ENCODE measurements at places on chromosomes 1 and 21.

- no peak for DNase-seq
These were observed 89.2 kb upstream of the POU3F1 start for GRCh38 chr1:38135625-38136414.

DNA sequence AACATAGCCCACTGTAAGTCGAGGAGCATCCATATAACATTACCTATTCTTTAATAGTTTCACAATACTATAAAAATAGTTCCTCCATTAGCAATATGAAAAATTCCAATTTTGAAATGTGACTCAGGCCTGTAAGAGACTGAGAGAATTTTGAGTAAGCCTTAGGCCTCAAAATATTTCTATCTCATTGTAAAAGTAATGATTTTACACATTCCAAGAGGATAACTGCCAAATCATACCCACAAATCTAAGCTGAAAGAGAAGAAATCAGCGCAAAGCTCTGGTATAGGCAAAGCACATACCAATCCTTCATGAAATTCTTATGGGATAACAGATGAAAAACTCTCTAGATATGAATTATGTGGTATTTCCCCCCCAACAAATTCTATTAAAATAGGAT is 144.1 kb downstream of the CDC42BPA start:
- DNase-seq = no peak

DNA sequence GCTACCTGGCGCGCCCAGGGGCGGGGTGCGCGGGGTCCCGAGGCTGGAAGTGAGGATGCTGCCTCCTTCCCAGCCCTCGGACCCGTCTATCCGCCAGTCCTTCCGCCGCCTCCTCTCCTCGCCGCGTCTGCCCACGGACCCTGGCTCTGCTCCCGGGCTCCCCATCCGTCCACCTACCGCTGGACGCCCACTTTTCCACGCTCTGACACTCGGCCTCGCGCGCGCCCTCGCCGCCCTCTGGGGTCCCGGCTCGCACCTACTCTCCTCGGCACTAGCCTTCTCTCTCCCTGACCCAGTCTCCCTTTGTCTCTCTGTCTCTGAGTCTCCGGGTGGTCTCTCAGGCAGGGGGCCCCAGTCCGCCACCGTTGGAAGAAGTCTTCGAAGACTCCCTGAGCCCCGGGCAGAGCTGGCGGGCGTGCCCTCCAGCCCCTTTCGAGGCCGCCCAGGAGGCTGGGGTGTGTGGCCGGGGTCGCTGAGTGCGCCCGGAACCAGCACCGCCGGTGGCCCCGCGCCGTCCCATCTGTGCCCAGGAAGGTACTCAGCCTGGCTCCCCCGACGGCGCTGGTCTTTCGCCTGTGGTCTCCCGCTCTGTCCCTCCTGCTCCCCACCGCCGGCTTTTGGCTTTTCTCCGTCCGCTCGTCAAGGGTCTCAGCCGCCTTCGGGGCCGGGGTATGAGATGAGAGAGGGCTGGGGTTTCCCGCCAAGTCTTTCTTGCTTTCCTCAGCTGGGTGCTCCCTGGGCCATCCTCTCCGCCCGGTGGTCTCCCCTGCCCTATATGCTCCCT is 610 bp downstream of the DRAXIN start:
- no peak for DNase-seq

GRCh38 chr21:41772351-41773080 is 5.7 kb upstream of the RIPK4 start:
- no peak for DNase-seq

- no peak for DNase-seq
These were observed 123.1 kb downstream of the APP start for GRCh38 chr21:26047279-26047967.

DNA sequence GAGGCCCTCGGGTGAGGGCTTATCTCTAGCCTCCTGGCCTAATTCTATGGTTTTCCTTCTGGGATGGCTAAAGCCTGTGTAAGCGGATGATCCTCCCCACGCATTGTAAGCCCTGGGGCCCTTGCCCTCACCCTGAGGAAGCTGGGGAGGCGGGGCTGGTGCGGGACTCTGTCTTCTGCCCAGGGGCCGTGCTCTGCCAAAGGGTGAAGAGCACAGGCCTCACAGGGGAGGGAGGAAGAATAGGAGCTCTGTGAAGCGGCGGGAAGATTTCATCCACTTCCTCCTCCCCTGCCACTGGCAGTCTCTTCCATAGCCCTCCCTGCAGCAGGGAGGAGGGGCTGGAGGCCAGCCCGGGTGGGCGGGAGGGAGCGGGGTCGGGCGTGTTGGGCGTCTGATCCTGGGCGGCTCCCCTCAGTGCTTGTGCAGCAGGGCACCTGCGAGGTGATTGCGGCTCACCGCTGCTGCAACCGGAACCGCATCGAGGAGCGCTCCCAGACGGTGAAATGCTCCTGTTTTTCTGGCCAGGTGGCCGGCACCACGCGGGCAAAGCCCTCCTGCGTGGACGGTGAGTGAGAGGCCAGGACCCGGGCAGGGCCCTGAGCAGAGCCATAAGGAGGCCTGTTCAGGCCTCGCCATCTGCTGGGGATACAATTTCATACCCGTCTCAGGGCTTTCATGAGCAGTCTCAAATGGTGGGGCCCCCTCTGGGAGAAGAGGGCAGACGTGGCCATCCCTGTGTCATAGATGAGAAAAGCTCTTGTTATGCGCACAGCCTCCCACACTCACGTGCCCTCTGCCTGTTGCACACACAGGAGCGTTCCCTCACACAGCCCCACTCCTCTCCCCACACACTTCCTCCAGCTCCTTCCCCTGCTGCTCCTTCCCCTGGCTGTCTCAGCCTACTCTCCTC is 7.7 kb upstream of the PPM1J start:
- DNase-seq = no peak

GRCh38 chr1:88983791-88984559 is 8.5 kb downstream of the KYAT3 start:
- DNase-seq = no peak

DNA sequence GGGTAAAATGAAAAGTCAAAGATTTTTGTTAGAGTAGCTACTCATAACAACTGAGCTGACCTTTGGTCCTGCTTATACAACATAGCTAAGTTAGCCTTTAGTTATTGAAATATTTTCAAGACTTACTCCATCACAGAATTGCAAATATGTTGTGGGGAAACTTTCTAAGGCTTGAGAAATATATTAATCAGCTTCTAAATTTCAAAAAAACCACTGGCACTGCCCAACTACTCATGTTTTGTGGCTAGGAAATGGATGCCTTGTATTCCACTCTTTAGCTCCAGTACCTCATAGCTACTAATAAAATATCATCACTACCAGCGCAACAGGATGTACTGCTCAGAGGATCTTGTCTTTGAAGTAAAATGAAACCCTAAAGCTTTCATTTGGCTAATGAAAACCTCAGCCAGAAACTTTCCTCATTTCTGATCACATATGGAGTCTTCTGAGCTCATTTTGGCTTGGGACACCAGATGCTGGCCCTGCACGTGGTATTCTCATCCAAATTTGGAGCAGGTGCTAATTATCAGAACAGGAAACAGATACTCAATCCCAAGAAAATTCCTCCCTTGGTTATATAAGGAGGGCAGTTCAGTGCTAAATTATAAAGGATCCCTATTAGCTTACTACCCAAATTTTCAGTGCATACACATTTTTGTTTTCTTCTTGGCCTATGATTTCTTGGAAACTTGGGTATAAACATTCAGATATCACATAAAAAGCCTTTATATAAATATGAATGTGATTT is 690.7 kb downstream of the ADGRL2 start:
- DNase-seq = no peak

DNA sequence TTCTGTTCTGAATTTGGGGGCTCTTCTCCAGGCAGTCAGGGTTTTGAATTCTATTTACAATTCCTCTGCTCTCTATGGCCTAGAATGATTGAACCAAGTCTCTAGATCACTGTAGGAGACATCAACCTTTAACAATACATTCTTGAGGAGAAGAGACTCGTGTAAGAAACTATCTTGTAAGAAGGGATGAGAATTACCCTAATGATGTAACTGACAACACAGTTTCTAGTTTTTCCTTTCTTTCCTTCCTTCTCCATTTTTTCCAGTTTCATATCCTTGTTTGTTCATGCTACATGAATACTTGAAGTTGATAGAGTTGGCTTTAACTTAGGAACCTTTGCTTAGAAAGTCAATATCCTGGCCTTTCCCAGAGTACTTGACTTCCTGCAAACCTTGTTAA is 1.3 kb upstream of the ATP1A1 start:
- no peak for DNase-seq

All from RWPE2 (cell line).